ENCODE measurements at places on chromosomes 6 and 20. TPM values are rescaled to one million over a fixed set of nuclear protein-coding genes. Genes with fewer than 3 reads are reported as not detected.

The MYCT1 gene
- total RNA-seq: not detected

The ABHD16A gene
- total RNA-seq: 70.9 TPM

The SLC32A1 gene
- 0.09 TPM for total RNA-seq

The PROKR2 gene
- total RNA-seq: not detected

The BMP7 gene
- total RNA-seq: 14.5 TPM

The PPP1R18 gene
- total RNA-seq: 71.1 TPM

The DOK5 gene
- total RNA-seq: 4.1 TPM

The SDCBP2 gene
- total RNA-seq: 1.6 TPM

The EEF1A2 gene
- total RNA-seq: 4.6 TPM

- H3K4me3 ChIP-seq: peak within 1 kb of the TSS; percentile 97
- peaks cover 40% of the 10 kb centered on the region for H3K4me1 ChIP-seq
- peak within 1 kb of the TSS; percentile 97 for H3K27ac ChIP-seq
- no peak for DNase-seq
- no peaks in the 10 kb centered on the region for H3K27me3 ChIP-seq
These were observed at the start of gene NFYA for GRCh38 chr6:41072836-41073202. TSS of gene NFYA (plus strand) at chr6:41072974. CDS start at chr6:41079090, 6,116 bp downstream.

- H3K27ac ChIP-seq: no peak overlapping the region
- no peak for DNase-seq
- H3K36me3 ChIP-seq: no peaks in the 10 kb centered on the region
- no peak overlapping the region for H3K4me3 ChIP-seq
- H3K4me1 ChIP-seq: no peaks in the 10 kb centered on the region
These were observed 3.4 kb downstream of the TREM2 start for GRCh38 chr6:41159415-41160082.

DNA sequence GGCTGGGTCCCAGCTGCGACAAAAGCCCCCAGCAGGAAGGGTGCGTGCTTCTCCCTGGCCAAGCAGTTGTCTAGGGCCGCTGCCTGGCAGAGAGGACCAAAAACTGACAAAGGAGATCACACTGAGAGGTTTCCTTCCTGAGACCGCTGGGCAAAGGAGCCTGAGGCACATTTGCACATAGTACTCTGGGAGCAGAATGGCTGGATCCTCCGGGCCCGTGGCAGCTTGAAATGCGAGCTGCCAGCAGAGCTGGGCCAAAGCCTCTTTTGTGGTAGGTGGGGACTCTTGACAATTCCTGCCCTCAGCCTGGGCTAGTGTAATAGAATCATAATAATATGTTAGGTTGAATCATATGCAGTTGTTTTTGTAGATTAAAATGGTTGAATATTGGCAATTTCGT is 33.1 kb upstream of the RNF8 start:
- peaks cover under 1% of the 10 kb centered on the region for H3K4me1 ChIP-seq
- H3K36me3 ChIP-seq: peaks cover 3% of the 10 kb centered on the region
- DNase-seq: no peak
- H3K4me3 ChIP-seq: no peak overlapping the region

GRCh38 chr6:145086197-145086596 is 649.1 kb downstream of the EPM2A start:
- no peaks in the 10 kb centered on the region for H3K27me3 ChIP-seq
- peak overlapping the region; percentile 57 for H3K27ac ChIP-seq
- H3K4me1 ChIP-seq: peaks cover 4% of the 10 kb centered on the region
- no peak overlapping the region for H3K4me3 ChIP-seq

DNA sequence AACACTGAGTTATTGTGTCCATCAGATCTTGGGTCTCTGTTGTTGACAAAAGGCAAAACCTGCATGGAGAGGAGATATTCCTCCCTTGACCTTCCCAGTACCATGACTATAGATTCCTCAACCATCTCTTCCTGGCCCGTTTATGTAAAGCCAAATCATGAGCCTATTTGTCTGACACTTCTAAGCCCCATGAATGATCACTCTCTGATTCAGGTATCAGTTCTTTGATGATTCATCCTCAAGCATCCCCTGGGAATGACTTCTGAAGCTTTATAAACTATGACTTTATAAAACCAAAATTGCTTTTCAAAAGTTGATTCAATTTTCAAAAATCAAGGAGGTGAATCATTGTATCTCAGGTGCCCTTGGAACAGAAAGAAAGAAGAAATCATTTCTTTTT is 78.7 kb upstream of the LOC128125822 start:
- H3K27me3 ChIP-seq: no peaks in the 10 kb centered on the region
- no peak for DNase-seq
- no peak overlapping the region for H3K27ac ChIP-seq
- no peaks in the 10 kb centered on the region for H3K36me3 ChIP-seq

DNA sequence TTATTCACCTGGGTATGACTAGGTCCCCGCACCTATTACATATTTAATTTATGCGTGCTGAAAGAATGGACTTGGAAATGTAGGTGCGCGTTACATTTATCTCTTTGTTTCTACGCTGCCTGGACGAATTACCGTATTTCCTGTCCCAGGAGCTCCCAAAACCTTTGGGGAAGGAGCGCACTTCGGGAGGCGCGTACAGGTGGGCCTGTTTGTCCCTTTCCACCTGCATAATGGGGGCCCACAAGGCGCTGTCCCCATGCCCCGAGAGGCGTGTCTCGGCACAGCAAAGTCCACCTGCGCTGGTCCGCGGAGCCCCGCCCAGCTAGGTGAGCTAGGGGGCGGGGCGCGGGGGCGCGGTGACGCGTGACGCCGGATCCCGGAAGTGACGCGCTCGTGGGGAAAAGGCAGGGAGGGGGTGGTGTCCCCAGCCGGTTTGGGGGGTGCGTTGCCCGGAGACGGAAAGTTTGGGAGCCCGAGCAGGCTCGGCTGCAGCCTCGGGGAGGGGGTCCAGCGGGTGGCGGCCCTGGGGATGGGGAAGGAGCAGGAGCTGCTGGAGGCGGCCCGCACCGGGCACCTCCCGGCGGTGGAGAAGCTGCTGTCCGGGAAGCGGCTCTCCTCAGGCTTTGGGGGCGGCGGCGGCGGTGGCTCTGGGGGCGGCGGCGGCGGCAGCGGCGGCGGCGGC is at the start of gene ANKS1A:
ANKS1A (plus strand) TSS at position 382 of the 682 bp plus-strand sequence; CDS start at position 530, 148 bp downstream.
- H3K27ac ChIP-seq: peak within 1 kb of the TSS; percentile 100
- peak within 1 kb of the TSS; percentile 100 for H3K4me3 ChIP-seq
- peaks cover 7% of the 10 kb centered on the region for H3K36me3 ChIP-seq
- peaks cover 37% of the 10 kb centered on the region for H3K4me1 ChIP-seq
- H3K27me3 ChIP-seq: no peaks in the 10 kb centered on the region

DNA sequence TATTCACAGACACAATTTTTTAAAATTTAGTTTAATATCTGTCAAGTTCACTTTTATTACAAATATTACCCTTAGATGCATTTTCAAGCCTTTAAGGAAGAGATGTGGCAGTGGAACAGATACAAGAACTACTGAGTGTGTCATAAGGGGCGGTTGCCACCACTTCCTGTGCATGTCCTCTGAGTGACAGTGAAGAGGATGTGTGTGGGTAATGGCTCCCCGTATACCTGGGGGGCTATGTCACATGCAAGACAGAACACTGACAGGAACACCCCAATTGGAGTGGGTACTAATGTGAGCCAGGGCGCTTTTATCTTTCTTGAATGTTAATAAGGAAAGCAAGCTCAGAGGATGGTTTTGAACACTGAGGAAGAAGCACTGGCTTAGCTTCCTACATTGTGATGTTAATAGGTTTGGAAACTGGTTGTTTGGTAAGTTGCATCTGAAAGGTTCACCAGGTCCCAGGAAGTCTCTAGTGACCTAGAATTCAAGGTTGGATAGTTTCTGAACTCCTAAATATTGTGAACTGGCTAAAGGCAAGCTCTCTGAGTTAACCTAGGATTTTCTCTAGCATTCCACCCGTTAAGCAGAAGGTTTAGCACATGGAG is 83.4 kb upstream of the ASF1A start:
- H3K36me3 ChIP-seq: peaks cover 10% of the 10 kb centered on the region
- H3K4me3 ChIP-seq: no peak overlapping the region
- H3K4me1 ChIP-seq: peaks cover 6% of the 10 kb centered on the region
- H3K27me3 ChIP-seq: no peaks in the 10 kb centered on the region

DNA sequence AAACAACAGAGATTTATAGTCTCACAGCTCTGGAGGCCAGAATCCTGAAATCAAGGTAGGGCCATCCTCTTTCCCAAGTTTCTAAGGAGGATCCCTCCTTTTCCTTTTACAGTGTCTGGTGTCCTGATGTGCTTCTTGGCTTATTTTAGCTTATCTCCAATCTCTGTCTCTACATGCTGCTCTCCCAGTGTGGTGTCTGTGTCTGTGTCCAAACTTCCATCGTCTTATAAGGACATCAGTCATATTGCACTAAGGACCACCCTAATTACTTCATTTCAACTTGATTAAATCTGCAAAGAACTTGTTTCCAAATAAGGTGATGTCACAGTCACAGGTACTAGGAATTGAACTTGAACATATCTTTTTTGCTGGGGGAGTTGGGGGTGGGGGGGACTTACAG is 529.6 kb downstream of the DHX35 start:
- no peak overlapping the region for H3K4me3 ChIP-seq
- H3K27ac ChIP-seq: no peak overlapping the region
- peaks cover 7% of the 10 kb centered on the region for H3K36me3 ChIP-seq
- peaks cover 17% of the 10 kb centered on the region for H3K4me1 ChIP-seq

GRCh38 chr6:104400844-104401243 is 458.9 kb downstream of the HACE1 start:
- no peaks in the 10 kb centered on the region for H3K36me3 ChIP-seq
- H3K4me3 ChIP-seq: no peak overlapping the region
- DNase-seq: no peak

- no peaks in the 10 kb centered on the region for H3K4me1 ChIP-seq
- H3K36me3 ChIP-seq: no peaks in the 10 kb centered on the region
- DNase-seq: no peak
- no peak overlapping the region for H3K4me3 ChIP-seq
- no peak overlapping the region for H3K27ac ChIP-seq
These were observed 95.8 kb downstream of the CLVS2 start for GRCh38 chr6:123091896-123092271.

GRCh38 chr6:47196113-47196512 is 113.6 kb downstream of the TNFRSF21 start:
- no peaks in the 10 kb centered on the region for H3K36me3 ChIP-seq
- H3K27me3 ChIP-seq: no peaks in the 10 kb centered on the region
- H3K4me3 ChIP-seq: no peak overlapping the region

DNA sequence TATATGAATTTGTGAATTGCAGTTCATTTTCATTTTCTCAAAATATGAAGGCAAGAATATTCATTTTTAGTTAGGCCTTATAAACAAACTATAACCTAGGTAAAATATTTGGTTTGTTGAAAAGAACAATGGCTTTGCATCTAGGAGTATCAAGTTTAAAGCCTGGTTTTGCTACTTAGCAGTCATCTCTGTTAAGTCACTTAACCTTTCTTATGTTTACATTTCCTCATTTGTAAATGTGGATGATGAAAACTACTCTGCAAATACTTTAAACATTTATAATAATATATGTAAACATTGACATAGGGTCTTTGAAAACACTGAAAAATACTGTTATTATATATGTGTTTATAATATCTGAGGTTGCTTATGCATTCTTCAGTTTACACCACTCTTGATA is 135.5 kb downstream of the CENPW start:
- no peaks in the 10 kb centered on the region for H3K4me1 ChIP-seq
- no peak overlapping the region for H3K4me3 ChIP-seq
- no peak for DNase-seq
- no peaks in the 10 kb centered on the region for H3K27me3 ChIP-seq

GRCh38 chr6:170093658-170094596 is 197.0 kb downstream of the DLL1 start:
- H3K27ac ChIP-seq: no peak overlapping the region
- peaks cover 18% of the 10 kb centered on the region for H3K4me1 ChIP-seq
- no peak overlapping the region for H3K4me3 ChIP-seq

DNA sequence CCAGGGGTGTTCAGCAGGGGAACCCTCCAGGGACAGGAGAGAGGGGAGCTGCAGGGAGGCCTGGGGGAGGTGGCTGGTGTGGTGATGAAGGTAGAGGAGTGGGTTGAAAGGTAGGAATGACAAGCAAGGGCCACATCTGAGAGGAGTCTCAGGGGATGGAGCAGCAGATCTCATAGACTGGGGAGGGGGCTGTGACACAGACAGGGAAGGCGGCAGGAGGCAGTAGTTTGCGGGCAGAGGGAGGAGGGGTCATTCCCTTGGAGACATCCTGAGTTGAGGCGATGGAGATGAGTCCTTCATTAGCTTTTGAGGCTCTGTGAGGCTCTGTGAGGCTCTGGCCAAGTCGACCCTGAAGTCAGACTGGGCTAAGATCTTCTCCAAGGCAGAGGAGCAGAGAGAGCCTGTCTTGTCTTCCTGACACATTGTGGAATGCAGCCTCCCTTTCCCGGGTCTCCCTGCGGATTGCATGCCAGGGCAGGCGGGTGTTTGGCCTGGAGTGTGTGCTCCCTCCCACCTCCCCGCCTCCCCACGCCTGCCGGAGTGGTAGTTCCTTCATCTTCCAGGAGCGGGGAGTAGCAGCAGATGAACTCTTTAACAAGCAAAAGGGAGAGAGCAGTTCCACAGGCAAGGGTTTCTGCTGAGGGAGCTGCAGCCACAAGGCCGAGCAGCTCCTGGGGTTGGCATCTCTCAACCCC is 34.3 kb upstream of the MLN start:
- H3K4me3 ChIP-seq: no peak overlapping the region
- peaks cover 46% of the 10 kb centered on the region for H3K4me1 ChIP-seq
- H3K36me3 ChIP-seq: no peaks in the 10 kb centered on the region
- peak overlapping the region; percentile 87 for H3K27ac ChIP-seq
- no peaks in the 10 kb centered on the region for H3K27me3 ChIP-seq

- no peaks in the 10 kb centered on the region for H3K27me3 ChIP-seq
- DNase-seq: no peak
- H3K4me1 ChIP-seq: peaks cover 6% of the 10 kb centered on the region
- H3K27ac ChIP-seq: no peak overlapping the region
- H3K4me3 ChIP-seq: no peak overlapping the region
- no peaks in the 10 kb centered on the region for H3K36me3 ChIP-seq
These were observed 555.3 kb upstream of the MAP3K7 start for GRCh38 chr6:91142154-91142553.

GRCh38 chr6:128899341-128900050 is 16.6 kb downstream of the LAMA2 start:
- no peaks in the 10 kb centered on the region for H3K27me3 ChIP-seq
- no peak for DNase-seq
- H3K27ac ChIP-seq: no peak overlapping the region
- H3K36me3 ChIP-seq: no peaks in the 10 kb centered on the region
- no peak overlapping the region for H3K4me3 ChIP-seq

GRCh38 chr6:157054531-157054979 is 268.8 kb downstream of the TMEM242 start:
- no peak overlapping the region for H3K27ac ChIP-seq
- H3K36me3 ChIP-seq: peaks cover 16% of the 10 kb centered on the region
- H3K4me1 ChIP-seq: peaks cover 18% of the 10 kb centered on the region
- DNase-seq: no peak

- no peak for DNase-seq
- no peaks in the 10 kb centered on the region for H3K4me1 ChIP-seq
- H3K27me3 ChIP-seq: peaks cover 18% of the 10 kb centered on the region
- no peaks in the 10 kb centered on the region for H3K36me3 ChIP-seq
- no peak overlapping the region for H3K27ac ChIP-seq
These were observed 34.7 kb downstream of the CD24 start for GRCh38 chr6:106939848-106940247.

- no peak overlapping the region for H3K4me3 ChIP-seq
- H3K36me3 ChIP-seq: no peaks in the 10 kb centered on the region
- DNase-seq: no peak
- H3K4me1 ChIP-seq: no peaks in the 10 kb centered on the region
These were observed 31.8 kb downstream of the CPXM1 start for GRCh38 chr20:2768632-2769015.
